ENCODE measurements at places on chromosomes 7 and 10.

DNA sequence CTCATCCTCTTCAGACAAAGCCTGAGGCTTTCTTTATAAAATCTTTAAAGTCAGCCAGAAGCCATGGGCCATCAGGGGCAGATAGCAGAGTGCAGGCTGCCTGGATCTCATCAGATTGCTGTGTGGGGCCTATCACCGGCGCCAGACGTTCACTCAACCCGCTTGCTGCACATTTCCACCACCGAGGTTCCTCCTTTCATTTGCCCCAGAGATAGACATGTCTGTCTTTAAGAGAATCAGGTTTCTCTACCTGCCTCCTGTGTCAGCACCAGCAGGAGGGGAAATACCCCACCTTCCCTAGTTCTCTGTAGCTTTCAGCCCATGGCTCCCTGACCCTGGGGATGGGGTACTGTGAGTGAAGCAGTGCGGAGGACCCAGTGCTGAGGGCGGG lies 22.0 kb downstream of the SLC18A2 start:
- DNase-seq, result no peak

- no peak for DNase-seq
Observed at GRCh38 chr7:34354899-34355298, 303.1 kb upstream of the NPSR1 start.

DNA sequence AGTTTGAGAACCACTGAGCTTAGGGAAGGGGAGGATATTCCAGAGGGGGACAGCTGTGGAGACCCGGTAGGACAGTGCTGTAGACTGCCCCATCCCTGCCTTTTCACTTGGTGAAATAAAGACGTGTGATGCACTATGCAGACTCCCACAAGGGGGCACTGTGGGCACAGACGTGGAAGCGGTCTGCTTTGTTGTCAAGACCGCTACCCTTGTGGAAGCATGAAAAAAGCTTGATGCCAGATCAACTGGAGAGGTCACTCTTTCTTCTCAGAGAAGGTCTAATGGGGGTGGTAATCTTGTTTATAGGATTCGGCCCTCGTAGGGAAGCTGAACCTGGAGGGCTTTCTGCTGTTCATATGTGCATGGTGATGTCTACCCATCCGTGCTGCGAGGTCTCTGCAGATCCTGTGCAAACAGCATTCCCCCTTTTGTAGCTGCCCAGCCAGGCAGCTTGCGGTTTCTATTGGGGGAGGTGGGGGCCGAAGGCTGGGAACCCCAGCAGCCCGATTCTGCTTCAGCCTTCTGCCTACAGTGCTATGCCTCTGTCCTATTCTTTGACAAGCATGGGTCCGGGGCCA lies 13.7 kb downstream of the RPS24 start:
- peak; percentile 97 for DNase-seq

- no peak for DNase-seq
Observed at GRCh38 chr7:70214071-70214470, 615.8 kb downstream of the AUTS2 start.

DNA sequence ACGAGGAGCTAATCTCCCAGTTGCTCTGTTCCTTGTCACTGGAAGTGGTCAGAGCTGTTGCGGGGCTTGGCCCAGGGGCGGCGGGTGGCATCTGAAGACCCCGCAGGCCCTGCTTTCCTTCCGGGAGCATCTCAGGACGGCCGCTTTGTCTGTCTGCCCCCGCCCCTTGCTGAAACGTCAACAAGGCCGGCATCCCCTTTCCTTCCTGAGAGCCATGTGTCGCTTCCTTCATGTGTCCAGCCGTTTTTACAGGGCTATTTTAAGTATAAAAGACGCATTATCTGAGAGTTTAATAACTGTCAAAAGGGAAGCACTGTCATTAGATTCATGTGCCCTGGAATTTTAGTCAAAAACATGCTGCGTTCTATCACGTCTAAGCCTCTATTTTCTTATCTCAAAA lies 110.4 kb downstream of the CUX1 start:
- no peak for DNase-seq

- DNase-seq, result no peak
Observed at GRCh38 chr7:73960548-73960947, 67.4 kb upstream of the ELN start.

DNA sequence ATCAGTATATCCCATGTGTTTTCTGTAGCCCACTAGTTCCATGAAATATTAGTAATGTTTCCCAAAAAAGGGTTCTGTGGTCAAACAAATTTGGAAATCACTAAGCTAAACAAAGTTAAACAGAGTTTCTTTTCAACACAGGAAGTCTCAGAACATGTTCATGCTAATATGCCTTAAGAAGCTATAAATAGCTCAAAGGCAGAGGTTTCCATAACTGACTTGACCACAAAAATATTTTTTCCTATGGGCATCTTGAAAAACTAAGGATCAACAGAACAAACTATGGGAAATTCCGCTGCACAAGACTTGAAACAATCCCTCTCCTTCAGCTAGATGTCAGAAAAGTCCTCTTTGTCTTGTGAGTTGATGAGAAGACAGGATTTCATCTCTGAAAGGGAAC lies 59.7 kb downstream of the SEM1 start:
- DNase-seq, result no peak

DNA sequence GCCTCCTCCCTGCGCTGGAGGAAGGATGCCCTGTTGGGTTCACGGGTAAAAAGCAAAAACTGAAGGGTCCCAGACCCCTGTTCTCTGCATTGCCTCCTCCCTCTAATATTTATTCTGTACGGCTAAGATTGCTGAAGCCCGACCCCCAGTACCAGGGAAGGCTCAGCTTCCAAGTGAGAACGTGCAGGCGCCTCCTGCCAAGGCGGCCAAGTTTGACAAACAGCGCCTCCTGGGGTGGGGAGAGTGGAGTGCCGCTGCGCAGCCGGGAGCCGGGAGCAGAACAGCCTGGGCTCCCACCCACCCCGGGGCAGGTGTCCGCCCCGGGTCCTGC lies 4.7 kb upstream of the EBF3 start:
- peak; percentile 93 for DNase-seq

GRCh38 chr10:113261611-113262091 lies 291.2 kb upstream of the HABP2 start:
- no peak for DNase-seq

- DNase-seq, result no peak
Observed at GRCh38 chr10:14611968-14612693, 162.6 kb downstream of the FAM107B start.

- peak; percentile 28 for DNase-seq
Observed at GRCh38 chr10:68598978-68599770, 39.0 kb downstream of the TET1 start.

DNA sequence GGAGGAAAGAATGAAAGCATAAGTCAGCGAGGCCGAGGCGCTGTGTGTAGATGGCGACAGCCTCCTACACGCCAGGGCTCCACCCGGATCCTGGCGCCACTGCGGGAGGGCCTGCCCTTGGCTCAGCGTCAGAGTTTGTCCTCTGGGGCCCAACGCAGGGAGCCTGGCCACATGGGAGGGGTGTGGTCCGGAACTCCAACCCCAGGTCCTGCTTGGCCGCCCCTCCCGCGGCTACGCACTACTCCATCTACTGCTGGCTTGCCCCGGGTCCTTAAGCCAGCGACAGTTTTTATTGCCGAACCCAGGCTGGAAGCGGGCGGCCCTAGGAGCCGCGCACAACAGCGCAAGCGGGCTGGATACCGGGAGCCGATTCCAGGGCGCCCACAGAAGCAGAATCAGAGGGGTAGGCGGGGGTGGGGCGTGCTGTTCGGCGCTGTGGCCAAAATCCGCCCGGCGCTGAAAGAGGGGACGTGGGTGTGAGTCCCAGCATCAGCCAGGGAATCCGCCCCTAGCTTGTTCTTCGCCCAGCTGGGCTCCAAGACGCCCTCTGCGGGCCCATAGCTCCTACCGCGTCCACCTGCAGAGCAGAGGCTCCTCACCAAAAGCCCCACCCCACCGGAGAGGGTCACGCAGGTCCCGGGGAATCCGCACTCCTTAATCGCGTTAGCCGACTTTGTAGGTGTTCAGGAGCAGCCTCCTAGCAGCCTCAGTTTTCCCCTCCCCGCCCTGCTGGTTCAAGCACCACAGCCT lies 4.5 kb downstream of the KAZALD1 start:
- peak; percentile 64 for DNase-seq

GRCh38 chr10:569961-570627 lies 119.4 kb downstream of the DIP2C start:
- no peak for DNase-seq

GRCh38 chr10:124351481-124352220 lies 67.1 kb downstream of the OAT start:
- no peak for DNase-seq

DNA sequence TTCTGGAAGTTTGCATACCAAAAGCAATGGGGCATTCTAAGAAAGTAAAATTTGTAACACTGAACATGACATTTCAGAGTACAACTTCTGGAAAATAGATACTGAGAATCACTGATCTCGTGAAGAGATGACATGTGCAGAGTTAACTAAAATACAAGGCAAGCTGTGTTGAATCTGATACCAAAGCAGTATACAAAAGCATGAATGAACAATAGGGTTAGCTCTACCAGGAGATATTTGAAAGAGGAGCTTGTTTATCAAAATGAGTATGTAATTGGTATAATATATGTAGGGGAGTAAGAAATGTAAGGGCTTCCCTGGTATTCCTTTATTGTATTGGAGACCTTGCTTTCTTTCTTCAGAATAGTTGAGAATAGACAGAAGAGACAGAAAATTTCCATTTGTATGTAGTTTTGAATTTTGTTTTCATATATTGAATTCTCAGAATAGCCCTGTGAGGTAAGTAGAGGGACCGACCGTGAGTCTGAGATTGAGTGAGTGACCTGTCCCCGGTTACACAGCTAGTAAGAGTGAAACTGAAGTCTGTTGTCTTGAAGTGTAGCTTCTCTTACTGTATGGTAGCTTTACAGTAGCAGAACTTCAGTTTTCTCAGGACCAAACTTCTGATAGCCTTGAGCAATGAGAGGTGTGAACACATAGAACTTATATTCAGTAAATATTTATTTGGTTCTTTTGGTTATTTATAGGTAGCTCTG lies 5.0 kb downstream of the HBP1 start:
- DNase-seq, result no peak

GRCh38 chr10:71584902-71585563 lies 134.5 kb downstream of the C10orf105 start:
- no peak for DNase-seq

DNA sequence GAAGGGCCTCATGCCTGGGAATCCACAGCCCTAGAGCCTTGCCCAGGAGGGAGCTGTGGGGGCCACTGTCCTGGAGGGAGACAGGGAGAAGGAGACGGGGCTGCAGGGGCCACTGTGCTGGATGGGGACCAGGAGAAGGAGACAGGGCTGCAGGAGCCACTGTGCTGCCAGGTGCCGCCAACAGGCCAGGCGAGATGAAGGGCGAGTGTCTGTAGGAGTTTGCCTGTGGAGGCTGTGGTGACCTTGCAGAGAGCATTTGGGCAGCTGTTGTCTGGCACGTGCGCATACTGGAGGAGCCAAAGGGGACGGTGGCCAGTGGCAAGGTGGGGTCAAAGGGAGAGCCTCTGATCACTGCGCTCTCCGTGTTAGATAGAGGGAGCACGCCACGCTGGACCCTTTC lies 79.2 kb downstream of the NKX6-2 start:
- no peak for DNase-seq

- no peak for DNase-seq
Observed at GRCh38 chr10:5860066-5860465, 29.6 kb downstream of the ANKRD16 start.

DNA sequence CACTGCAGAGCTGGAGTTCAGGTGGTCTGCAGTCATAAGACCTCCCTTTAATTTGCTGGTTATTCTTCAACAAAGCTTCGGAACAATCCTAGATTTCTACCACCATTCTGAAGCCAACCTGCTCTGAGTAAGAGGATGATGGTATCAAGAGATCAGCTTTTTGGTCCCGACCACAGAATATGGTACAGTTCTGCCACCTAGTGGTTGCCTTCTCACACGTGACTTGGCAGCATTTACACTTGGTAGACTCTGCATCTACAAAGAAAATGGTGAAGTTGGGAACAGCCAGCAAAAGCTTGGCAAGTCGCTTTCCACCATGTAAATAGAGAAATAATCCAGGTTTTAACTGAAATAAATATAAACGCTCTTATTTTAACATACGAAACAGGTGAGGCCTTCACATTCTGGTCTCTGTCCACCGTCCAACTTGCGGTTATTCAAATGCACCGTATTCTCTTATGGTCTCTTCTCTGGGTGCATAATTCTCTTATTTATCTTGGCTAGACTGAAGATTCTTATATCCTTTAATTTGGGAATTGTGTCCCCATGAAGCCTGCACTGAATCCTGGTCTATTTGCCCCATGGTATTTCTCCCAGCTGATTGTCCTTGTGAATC lies 173.9 kb upstream of the GRM3 start:
- peak; percentile 74 for DNase-seq

DNA sequence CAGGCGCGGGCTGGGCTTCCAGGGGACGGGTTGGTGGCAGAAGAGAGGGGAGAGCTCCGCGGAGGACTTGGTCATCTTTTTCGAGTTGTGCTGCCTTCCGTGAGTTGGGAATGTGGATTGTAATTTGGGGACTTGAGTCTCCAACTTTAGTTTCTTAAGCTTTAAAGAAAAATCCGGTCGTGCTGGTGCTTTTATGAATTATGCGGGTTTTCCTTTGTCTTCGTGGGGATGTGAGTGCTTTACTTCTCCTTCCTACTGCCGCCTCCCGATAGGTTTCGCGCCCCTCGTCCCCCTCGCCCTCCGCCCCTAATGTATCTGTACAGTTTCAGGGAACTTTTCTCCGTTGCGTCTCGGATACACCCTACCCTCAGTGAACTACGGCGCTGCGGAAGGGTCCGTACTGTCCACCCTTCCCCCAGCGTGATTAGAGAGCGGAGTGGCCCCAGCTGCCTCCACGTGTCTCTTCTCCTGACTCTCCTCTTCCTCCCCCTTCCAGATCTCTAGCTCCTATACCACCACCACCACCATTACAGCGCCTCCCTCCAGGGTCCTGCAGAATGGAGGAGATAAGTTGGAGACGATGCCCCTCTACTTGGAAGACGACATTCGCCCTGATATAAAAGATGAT lies 649 bp downstream of the SCD start:
- peak; percentile 48 for DNase-seq

GRCh38 chr10:14879124-14879927 lies 660 bp downstream of the SUV39H2 start:
- peak; percentile 66 for DNase-seq

GRCh38 chr7:18063149-18063901 lies 35.7 kb upstream of the PRPS1L1 start:
- no peak for DNase-seq

DNA sequence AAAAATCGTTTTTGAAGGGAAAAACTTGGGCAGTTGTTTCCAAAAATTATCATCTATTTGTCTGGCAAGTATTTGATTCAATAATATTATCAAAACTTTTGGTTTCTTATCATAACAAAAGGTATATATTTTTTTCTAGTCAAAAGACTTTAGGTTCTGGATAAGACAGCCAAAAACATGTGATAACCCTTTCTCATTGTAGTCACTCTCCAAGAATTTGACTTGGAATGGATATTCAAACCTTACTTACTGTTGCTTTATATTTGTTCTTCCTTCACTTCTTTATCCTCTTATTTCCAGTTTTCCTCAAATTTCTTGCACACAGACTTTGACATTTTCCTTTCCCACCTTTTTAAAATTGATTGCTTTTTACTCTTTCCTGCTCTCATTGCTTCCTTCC lies 140.9 kb upstream of the FAM3C start:
- DNase-seq, result no peak

- DNase-seq, result no peak
Observed at GRCh38 chr7:33623267-33623666, 282.1 kb upstream of the BMPER start.

GRCh38 chr10:77776487-77776886 lies 138.9 kb upstream of the KCNMA1 start:
- DNase-seq, result no peak

- DNase-seq, result no peak
Observed at GRCh38 chr7:157263156-157263555, 73.6 kb upstream of the DNAJB6 start.

- DNase-seq, result no peak
Observed at GRCh38 chr7:134121632-134122139, 5.5 kb upstream of the LRGUK start.

GRCh38 chr7:146115851-146116520 lies 615 bp upstream of the CNTNAP2 start:
- peak; percentile 69 for DNase-seq
